Activated T-helper 9 cell treated with anti-CD3 and anti-CD28 coated beads, Interleukin-2, amount 50 U/mL, for 16 hours (primary cell): ENCODE measurements at places on chromosomes 16 and 17.

- DNase-seq, result no peak
Observed at GRCh38 chr17:68711858-68712257, 110.7 kb upstream of the FAM20A start.

GRCh38 chr17:55634702-55635101 is 88.0 kb downstream of the TMEM100 start:
- no peak for DNase-seq

- no peak for DNase-seq
Observed at GRCh38 chr17:18066866-18067265, 20.9 kb upstream of the DRG2 start.

DNA sequence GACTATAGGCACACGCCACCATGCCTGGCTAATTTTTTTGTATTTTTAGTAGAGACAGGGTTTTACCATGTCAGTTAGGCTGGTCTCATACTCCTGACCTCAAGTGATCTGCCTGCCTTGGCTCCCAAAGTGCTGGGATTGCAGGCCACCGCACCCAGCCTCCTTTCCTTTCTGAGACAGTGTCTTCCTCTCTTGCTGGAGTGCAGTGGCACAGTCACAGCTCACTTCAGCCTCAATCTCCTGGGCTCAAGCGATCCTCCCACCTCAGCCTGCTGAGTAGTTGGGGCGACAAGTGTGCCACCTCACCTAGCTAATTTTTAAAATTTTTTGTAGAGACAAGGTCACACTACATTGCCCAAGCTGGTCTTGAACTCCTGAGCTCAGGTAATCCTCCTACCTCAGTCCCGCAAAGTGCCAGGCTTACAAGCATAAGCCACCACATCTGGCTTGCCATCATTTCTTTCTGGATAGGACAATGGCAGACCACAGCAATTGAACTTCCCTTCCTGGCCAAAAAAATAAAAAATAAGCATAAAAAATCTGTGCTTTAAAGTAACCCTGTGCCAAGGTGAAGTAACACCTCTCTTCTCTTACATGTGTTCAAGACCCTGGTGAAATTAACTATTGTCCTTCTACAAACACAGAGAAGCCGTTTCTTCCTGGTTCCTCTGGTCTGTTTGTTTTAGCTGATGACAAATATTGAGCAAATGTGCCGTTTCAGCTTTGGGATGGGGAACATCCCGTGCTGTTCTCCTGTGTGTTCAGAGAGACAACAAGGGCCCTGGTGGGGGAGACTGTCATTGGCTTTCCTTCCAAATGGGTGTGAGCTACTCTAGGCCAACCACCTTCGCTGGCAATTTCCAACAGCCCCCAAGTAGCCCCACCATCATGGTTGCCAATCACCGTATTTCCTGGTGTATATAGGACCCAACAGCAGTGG is 60.2 kb downstream of the EMP2 start:
- DNase-seq, result no peak

GRCh38 chr16:714079-714478 is 839 bp upstream of the METRN start:
- DNase-seq, result no peak

GRCh38 chr17:7685533-7686221 is 1.6 kb downstream of the TP53 start:
- DNase-seq, result peak; percentile 86

DNA sequence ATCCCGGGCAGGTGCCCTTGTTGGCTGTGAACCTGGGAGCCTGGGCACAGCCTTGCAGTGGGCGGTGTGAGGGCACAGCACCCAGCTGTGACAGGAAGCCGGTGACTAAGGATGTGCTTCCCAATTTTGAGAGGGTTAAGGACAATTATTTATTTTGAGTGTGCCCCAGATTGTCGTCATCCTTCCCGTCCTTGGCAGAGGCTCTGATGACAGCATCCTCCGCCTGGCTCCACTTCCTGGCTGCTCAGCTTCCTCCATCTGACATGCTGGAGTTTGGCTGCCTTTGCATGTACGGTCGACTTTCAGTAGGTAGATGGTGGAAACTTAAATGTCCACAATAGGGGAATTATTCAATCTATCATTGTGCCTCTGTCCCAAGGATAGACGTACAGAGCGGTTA is 282.4 kb upstream of the EEF2KMT start:
- no peak for DNase-seq

DNA sequence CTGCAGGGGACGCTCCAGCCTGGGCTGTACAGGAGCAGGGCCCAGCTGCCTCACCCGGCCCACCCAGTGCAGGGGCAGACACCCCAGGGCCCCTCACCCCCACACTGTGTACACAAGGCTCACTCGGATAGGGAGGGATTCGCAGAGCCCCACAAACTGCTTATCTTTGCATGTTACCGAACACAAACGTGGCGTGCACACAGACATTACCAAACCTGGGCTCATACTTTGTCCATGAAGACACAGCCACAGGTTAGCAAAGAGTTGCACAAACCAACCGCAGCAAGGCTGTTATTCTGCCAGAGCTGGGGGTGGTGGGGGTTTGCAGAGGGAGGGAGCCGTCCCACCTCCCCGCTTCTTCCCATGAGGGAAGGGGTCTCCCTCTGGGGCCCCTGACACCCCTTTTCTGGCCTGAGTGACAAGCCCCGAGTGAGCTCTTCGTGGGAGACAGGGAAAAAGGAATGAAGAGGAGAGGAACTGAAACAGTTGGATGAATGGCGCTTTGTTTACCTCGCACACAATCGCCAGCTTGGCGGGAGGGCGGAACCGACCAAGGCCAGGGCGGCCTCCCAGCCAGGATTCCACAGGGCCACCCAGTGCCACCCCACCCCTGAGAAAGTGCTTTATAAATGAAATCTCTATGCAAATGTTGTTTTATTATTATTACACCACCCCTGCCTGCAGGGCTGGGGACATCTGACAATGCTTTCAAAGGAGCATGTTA is 434 bp upstream of the CPSF4L start:
- no peak for DNase-seq

- no peak for DNase-seq
Observed at GRCh38 chr17:18191967-18192366, 8.3 kb downstream of the ALKBH5 start.

GRCh38 chr16:53224951-53225533 is 170.3 kb downstream of the CHD9 start:
- DNase-seq, result no peak

DNA sequence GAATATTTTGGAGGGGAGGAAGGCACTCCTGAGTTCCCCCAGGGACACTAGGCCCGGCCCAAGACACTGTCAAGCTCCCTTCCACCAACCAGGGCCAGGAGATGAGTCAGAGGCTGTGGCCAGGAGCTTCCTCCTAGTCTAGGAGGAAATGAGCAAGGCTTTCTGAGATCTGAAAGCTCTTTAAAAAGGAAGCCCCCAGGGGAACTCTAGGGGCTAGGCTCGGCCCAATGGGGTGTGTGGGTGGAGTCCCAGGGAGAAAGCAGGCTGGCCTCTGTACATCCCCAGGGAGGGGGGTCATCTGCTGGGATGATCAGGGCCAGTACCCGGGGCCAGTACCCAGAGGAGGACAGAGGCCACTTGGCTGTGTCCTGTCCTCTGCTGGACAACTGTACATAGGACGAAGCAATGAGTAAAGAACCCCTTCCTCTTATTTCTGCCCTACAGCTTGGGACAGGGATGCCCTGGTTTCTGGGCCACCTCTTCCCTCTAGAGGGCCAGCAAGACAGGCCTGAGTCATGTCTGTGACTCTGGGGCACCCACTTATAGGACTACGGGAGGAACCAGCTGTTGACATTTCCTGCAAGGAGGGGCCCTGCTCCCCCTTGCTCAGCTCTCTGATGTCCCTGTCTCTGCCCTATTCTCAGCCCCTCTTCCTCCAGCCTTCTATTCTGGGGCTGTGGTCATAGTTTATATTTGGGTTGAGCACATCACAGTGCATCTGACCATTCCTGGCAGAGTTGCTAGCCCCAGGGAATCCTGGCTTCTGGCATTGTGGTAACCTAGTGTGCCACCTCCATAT is 2.7 kb downstream of the FHOD1 start:
- DNase-seq, result peak; percentile 71

DNA sequence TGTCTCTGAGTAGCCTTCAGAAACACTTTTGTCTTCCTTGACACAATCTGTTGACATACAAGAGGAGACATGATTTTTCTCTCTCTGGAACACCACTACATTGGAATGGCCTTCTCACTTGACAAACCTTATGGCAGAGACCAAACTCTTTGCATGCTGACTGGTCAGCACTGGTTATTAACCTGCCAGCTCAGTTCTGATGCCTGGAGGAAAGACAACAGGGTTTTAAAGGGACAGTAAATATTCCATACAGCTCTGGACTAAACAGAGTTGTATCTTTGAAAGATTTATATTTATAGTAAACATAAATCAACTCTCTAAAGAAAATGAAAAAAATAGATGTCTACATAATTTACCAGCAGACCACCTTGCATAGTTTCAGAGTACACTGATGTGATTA is 1139.1 kb upstream of the CDH8 start:
- DNase-seq, result no peak

GRCh38 chr16:49821614-49822282 is 34.2 kb downstream of the ZNF423 start:
- DNase-seq, result no peak

- DNase-seq, result no peak
Observed at GRCh38 chr16:69326172-69326873, 4.1 kb downstream of the PDF start.

DNA sequence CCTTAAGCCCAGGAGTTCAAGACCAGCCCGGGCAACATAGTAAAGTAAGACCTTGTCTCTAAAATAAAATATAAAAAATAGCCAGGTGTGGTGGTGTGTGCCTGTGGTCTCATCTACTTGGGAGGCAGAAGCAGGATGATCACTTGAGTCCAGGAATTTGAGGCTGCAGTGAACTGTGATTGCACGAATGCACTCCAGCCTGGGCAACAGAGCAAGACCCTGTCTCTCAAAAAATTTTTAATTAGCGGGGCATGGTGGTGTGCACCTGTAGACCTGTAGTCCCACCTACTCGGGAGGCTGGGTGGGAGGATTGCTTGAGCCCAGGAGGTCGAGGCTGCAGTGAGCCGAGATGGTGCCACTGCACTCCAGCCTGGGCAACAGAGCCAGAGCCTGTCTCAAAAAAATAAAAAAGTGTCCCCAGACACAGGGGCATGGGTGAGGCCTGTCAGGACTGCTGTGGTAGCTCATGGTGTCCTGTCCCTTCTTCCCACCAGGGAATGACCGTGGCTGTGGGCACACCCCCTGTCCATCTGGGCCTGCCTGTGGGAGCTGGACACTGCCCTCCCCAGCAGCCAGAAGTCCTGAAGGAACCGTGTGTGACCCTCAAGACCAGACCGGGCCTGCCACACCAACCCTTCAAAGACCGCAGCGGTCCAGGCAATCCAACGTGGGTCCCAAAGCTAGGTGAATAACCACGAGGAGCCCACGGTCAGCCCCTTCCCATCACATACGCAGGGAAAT is 30.8 kb upstream of the GAA start:
- DNase-seq, result no peak

DNA sequence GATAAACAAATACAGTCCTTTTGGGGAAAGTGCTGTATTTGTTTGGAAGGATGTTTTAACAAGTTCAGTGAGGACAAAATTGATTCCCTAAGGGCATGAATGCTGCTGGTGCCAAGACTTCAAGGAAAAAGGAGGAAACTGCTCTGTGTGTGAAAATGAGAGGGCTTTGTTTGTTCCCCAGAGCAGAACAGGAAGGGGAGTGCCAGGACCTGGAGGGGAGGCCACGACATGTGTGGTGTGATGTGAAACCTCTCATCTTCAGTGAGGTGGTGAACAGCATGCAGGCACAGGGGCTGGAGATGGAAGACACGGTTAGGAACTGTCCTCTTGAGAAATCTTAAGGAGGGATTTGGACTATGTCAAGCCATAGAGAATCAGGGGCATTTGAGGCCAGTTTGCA is 46.6 kb upstream of the GRIN2A start:
- DNase-seq, result no peak

DNA sequence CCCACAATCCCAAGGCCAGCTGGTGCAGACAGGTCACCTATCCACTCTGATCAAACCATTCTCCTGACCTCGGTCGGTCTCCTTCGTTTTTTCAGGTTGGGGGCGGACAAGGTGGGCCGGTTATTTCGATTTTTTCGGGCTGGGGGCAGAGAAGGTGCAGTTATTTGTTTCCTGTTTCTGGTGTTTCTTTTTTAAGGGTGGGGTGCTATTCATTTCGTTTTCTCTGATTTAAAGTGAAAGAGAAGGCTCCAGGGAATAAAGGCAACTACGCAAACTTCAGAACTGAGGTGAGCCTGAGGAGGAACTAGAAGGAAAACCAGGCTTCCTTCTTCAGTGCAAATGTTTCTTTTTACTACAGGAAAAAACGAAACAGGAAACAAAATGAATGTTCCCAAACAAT is 64.8 kb downstream of the ANKRD11 start:
- no peak for DNase-seq

DNA sequence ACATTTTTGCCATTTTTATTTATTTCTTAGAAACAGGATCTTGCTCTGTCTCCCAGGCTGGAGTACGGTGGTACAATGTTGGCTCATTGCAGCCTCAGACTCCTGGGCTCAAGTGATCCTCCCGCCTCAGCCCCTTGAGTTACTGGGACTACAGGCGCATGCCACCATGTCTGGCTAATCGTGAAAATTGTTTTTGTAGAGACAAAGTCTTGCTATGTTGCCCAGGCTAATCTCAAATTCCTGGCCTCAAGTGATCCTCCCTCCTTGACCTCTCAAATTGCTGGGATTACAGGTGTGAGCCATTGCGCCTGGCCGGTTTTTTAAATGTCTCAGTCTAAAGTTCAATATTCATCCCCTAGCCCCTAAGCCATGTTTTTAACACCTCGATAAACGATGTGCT is 182.8 kb upstream of the CACNG3 start:
- no peak for DNase-seq

GRCh38 chr17:76797241-76797840 is 59.4 kb downstream of the MFSD11 start:
- DNase-seq, result no peak

- no peak for DNase-seq
Observed at GRCh38 chr17:59172436-59173004, 17.0 kb downstream of the PRR11 start.

GRCh38 chr16:58500430-58501241 is 693 bp downstream of the NDRG4 start:
- no peak for DNase-seq

- no peak for DNase-seq
Observed at GRCh38 chr16:12501707-12502457, 301.8 kb downstream of the CPPED1 start.

DNA sequence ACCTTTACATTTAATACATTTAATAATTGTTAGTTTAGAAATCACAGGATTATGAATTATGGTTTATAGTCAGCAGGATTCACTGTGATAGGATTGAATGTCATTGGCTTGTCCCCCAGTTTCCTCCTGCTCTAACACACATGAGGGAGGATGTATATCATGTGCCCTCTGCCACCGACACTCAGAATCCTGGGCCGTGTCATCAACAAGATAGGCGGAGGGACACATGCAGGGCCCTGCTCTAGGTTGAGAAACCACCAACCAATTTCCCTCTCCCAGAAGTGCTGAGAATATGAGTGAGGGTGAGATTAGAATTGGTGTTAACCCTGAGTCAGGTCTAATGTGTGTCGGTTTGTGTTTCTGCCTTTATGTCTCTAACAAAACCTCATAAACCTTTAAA is 85.1 kb downstream of the CES1 start:
- DNase-seq, result no peak

DNA sequence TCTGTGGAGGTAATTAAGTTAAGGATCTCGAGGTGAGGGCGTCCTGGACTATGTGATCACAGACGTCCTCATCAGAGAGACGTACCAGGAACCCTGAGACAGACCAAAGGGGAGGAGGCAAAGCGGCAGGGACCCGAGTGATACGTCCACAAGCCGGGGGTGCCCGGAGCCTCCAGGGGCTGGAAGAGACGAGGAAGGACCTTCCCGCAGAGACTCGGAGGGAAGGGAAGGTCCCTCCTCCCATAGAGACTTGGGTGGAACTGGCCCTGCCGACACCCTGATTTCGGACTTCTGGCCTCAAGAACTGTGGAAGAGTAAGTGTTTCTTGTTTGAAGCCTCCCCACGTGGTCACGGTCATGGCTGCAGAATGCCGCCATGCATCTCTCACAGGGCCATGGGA is 30.8 kb downstream of the LMF1 start:
- DNase-seq, result no peak
